ENCODE measurements at places on chromosomes 11 and 22. TPM values are rescaled to one million over a fixed set of nuclear protein-coding genes. Genes with fewer than 3 reads are reported as not detected.
A peak's percentile ranks its signal among the peaks of the same experiment; 100 is the strongest.

- DNase-seq: no peak
Measured at GRCh38 chr11:127252321-127252720, 251.8 kb upstream of the KIRREL3 start.

GRCh38 chr11:86476109-86476861 is 101.6 kb downstream of the CCDC81 start:
- no peak for DNase-seq

The PLA2G3 gene
- 0.80 TPM for total RNA-seq

GRCh38 chr11:75902631-75903030 is 87.6 kb downstream of the UVRAG start:
- no peak for DNase-seq

- DNase-seq: no peak
Measured at GRCh38 chr11:44857490-44858090, 93.1 kb downstream of the TP53I11 start.

DNA sequence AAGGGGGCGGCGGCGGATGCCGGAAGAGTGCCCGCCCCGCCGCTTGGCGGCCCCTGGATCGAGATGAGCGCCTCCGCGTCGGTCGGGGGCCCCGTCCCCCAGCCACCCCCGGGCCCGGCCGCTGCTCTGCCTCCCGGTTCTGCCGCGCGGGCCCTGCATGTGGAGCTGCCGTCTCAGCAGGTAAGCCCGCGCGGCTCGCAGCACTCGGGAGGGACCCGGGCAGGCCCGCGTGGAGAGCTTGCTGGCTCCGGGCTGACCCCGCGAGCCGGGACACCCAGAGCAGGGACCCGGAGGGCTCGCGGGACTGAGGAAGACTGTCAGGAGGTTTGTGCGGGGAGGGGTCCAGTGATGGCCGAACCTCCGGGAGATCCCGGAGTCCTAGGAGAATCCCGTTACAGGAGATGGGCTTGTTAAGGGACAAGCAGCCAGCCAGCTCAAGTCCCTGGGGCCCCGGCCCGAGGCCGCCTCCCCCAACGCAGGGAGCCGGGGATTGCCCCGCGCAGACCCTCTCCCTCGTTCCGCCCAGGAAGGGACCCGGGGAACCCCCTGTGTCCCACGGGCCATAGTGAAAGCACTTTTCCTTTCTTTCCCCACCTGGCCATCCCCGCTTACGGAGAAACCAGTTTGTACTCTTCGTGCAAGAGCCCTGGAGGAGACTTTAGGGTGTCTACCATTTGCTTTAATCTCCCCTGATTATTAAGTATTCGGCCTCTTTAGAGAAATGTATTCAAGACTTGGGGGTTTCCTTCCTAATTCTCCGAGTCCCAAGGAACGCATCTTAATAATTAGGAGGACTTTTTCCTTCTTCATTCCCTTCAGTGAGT is 547 bp downstream of the UVRAG start:
- peak; percentile 39 for DNase-seq

- no peak for DNase-seq
Measured at GRCh38 chr11:14149683-14150082, 187.2 kb downstream of the SPON1 start.

DNA sequence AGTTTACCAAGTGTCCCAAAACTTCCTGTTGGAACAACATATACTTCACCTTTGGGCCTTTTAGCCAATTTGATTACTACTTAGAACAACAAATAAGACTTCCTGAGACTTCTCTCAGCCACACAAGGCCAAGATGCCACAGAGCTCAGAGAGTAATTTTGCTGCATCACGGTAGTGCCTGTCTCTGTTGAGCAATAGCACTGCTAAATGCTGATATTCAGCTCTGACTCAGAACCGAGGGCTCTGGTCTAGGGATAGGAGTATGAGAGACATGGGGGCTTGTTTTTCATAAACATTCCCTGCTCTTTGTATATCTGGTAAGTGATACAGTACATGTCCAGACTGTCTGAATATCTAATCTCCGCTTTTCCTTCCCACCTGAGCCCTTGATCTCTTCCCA is 260.4 kb upstream of the ARHGAP20 start:
- no peak for DNase-seq

Data from Daoy (cell line).